Peyer's patch (tissue), 4 donors: ENCODE measurements at places on chromosomes 12 and 14. TPM values are rescaled to one million over a fixed set of nuclear protein-coding genes. Genes with fewer than 3 reads are reported as not detected.

Gene TSPAN19
- total RNA-seq = not detected

GRCh38 chr14:33676135-33676566, 274.7 kb downstream of the EGLN3 start:
- no peak for DNase-seq

- no peak for DNase-seq
Observed at GRCh38 chr14:88660056-88660455, 97.2 kb downstream of the ZC3H14 start.

DNA sequence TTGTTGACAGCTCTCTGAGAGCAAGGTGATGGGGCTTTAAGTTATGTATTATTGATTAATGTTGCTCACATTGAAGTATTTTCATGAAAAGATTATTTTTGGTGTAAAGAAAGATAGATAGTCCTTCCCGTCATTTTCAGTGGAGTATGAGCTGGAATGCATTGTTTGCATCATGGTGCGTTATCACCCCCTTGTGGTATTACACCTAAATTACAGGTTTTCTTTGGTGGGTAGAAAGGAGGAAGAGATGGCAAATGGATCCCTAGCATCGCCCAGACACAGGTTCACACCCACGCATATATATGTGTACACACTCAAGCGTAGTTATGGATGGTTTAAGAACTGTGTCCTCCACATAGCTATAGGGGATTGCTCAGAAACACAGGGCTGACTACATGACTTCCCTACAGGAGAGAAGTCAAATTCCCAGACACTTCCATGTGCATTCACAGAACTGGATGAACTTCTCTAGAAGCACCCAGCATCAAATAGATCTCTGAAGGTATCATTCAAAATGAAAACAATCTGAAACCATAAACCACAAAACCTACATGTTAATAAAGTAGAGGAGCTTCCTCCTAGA, 14.4 kb upstream of the SERPINA10 start:
- no peak for DNase-seq
